Mesothelial cell of epicardium (in vitro differentiated cells): ENCODE measurements at places on chromosomes 1 and 21.
A peak's percentile ranks its signal among the peaks of the same experiment; 100 is the strongest.

DNA sequence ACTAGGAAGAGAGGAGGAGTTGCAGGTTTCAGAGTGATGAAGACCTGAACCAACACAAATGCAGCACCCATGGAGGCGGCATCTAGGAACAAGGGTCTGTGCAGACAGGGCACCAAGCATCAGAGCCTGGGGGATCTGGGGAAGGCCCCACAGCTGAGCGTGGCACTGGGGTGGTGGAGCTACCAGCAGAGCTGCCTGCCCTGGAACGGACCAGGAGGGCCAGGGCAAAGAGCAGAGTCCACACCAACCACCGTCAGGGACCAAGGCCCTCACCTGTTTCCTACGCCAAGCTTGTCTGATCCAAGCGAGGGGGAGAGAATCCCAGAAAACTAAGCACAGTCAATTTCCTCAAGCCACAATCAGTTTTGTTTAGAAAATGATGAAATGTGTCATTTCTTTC, 79.0 kb upstream of the SYT6 start:
- H3K27me3 ChIP-seq, result peaks cover 26% of the 10 kb centered on the region
- DNase-seq, result no peak
- no peak overlapping the region for H3K27ac ChIP-seq
- no peaks in the 10 kb centered on the region for H3K36me3 ChIP-seq
- no peak overlapping the region for H3K4me3 ChIP-seq

GRCh38 chr1:212368073-212368484, 46.6 kb downstream of the PACC1 start:
- H3K27ac ChIP-seq, result no peak overlapping the region
- no peaks in the 10 kb centered on the region for H3K4me1 ChIP-seq
- no peaks in the 10 kb centered on the region for H3K27me3 ChIP-seq
- peaks cover 51% of the 10 kb centered on the region for H3K36me3 ChIP-seq
- no peak for DNase-seq

DNA sequence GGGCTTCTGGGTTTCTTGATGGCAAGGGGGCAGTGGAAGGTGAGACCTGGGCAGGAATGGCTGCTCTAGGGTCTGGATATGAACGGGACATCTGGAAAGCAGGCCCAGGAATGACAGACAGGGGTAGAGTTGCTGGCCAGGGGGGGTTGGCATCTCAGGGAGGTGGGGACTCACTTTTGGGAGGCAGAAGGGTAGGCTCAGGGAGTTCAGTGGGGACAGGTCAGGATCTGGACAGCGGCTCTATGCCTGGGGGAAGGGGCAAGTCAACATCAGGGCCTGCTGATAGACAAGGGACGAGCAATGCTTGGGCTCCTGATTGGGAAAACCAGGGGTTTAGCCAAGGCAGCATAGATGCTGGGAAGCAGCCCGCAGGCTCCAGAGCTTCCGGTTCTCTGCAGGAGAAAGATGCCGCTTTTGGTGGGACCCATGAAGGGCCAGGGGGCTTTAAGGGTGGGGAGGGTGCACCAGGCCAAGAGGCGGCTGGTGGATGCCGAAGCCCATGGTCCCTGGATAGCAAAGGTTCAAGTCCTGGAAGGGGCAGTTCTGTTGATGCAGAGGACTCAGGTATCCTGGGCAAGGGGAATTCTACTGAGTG, 21.9 kb downstream of the IGFN1 start:
- no peaks in the 10 kb centered on the region for H3K36me3 ChIP-seq
- H3K27me3 ChIP-seq, result peaks cover 32% of the 10 kb centered on the region
- no peak overlapping the region for H3K27ac ChIP-seq

DNA sequence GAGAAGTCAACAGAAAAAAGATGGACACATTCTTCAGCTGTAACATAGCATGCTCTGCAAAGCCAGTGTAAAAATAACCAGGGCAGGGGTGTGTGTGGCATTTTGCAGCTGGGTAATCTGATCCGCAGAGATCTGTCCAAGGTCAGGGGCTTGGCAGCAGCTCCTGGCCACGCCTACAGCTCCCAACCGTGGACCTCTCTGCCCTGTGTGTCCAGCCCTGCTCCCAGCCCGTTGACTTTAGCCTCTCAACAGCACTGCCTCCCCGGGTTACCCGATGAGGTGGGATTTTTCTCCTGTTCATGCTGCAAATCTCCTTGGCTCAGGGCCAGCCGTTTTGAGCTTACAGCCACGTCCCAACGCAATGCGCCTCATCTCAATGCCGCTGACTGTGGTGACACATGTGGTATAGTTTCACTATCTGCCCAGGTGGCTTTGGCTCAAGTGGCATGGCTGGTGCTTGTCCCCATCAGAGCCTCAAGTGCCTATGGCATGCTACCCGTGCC, 68.1 kb downstream of the VWA5B1 start:
- H3K36me3 ChIP-seq, result no peaks in the 10 kb centered on the region
- peaks cover 68% of the 10 kb centered on the region for H3K27me3 ChIP-seq
- no peak overlapping the region for H3K27ac ChIP-seq
- no peak for DNase-seq

DNA sequence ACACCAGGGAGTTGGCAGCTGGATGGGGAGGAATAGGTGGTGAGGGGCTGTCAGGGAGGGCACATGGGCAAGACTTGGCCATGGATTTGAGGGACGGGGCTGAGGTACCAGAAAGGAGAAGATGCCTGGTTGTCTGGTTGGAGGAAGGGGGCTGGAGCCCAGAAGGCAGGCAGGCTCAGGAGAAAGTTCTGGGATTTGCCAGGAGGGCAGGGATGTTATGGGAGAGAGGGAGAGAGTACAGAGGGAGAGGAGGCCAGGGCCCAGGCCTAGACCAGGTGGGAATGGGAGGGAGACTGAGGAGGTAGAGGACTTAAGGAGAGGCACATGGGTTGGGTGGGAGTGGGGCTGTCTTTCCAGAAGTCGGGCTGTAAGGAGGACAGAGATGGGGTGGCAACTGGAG, 4.3 kb downstream of the A3GALT2 start:
- DNase-seq, result no peak
- no peaks in the 10 kb centered on the region for H3K27me3 ChIP-seq
- no peak overlapping the region for H3K4me3 ChIP-seq
- peaks cover 2% of the 10 kb centered on the region for H3K36me3 ChIP-seq
- no peaks in the 10 kb centered on the region for H3K4me1 ChIP-seq

- peaks cover 23% of the 10 kb centered on the region for H3K4me1 ChIP-seq
- H3K27me3 ChIP-seq, result peaks cover 17% of the 10 kb centered on the region
- H3K4me3 ChIP-seq, result no peak overlapping the region
- no peaks in the 10 kb centered on the region for H3K36me3 ChIP-seq
Observed at GRCh38 chr1:227798078-227798802, 17.2 kb upstream of the PRSS38 start.

DNA sequence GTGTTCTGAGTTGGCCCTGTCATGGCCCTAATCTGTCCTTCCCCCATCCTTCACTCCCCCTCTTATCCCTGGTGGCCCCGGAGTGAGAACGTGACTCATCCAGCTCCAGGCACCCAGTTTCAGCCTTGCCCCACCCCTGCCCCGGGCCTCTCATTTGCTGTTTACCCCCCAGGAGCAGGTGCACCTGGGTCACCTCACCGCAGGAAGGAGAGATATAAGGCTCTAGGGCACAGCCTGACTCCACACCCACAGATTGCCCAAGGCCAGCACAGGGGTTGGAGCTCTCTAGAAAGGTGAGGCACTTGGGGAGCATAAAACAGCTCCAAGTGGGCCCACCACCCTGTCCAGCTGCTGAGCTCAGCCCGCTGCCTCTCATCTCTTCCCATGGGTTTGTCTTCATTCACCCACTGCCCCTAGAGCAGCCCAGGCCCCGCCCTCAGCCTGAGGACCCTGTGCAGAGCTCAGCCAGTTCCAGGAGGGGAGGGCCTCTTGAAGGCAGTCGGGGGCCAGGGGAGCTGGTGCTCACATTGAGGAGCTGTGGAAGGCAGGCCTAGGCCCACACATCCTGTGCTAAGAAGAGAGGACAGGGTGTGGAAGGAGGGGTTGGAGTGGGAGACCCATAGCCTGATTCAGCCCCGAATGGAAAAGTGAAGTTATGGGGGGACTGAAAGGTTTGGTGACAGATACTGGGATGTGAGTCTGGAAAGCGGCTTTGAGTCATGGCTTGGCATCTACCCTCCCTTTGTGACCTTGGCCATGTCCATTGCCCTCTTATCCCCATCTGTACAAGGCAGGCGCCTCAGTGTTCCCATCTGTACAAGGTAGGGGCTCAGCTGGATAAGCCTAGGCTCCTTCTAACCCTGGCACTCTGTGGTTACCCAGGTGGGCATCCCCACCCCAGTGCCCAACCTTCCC, 16.1 kb upstream of the GPR37L1 start:
- H3K27ac ChIP-seq, result peak overlapping the region; percentile 98
- peaks cover 48% of the 10 kb centered on the region for H3K4me1 ChIP-seq
- H3K36me3 ChIP-seq, result no peaks in the 10 kb centered on the region

GRCh38 chr1:119703666-119704450, 7.9 kb upstream of the PHGDH start:
- peaks cover 21% of the 10 kb centered on the region for H3K36me3 ChIP-seq
- no peak overlapping the region for H3K4me3 ChIP-seq
- H3K27me3 ChIP-seq, result peaks cover under 1% of the 10 kb centered on the region
- no peak overlapping the region for H3K27ac ChIP-seq
- DNase-seq, result no peak

DNA sequence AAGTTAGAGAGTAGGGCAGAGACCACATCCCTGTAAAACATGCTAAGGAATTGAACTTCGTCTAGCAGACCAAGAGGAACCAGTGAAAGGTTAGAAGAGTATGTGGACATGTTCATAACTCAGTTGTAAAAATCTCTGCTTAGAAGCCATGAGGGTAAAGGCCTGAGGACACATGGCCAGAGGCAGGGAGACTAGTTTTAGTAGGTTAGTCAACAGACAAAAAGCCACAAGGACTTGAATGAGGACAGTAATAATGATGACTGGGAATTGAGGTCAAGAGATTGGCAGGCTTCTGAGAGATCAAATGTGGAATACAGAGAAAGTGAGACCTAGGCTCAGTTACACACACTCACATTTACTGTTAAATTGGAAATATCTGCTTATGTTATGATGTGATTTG, 205.5 kb upstream of the HOOK1 start:
- no peak overlapping the region for H3K4me3 ChIP-seq
- peaks cover 18% of the 10 kb centered on the region for H3K4me1 ChIP-seq
- peaks cover 40% of the 10 kb centered on the region for H3K36me3 ChIP-seq
- DNase-seq, result no peak
- no peak overlapping the region for H3K27ac ChIP-seq

- H3K36me3 ChIP-seq, result peaks cover 13% of the 10 kb centered on the region
- H3K4me1 ChIP-seq, result peaks cover 7% of the 10 kb centered on the region
- no peaks in the 10 kb centered on the region for H3K27me3 ChIP-seq
- no peak for DNase-seq
- H3K4me3 ChIP-seq, result no peak overlapping the region
- H3K27ac ChIP-seq, result no peak overlapping the region
Observed at GRCh38 chr1:235297579-235297978, 30.4 kb downstream of the ARID4B start.

GRCh38 chr1:88943241-88943640, 49.2 kb downstream of the KYAT3 start:
- no peak for DNase-seq
- H3K27ac ChIP-seq, result no peak overlapping the region
- H3K4me3 ChIP-seq, result no peak overlapping the region
- peaks cover 67% of the 10 kb centered on the region for H3K36me3 ChIP-seq

DNA sequence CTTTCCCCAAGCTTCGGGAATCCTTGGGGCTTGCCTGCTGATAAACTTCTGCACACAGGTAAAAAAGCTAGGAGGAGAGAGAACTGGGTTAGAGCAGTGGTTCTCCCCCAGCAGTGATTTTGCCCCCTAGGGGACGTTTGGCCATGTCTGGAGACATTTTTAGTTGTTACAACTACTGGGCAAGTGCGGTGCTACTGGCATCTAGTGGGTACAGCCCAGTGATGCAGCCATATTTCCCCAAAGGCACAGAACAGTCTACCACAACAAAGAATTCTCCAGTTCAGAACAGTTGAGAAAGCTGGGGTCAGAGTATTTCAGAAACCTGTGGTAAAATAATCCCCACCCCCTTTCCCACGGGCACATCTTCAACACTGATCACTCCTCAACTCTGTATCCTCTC, 41.3 kb downstream of the LRRC71 start:
- peaks cover 56% of the 10 kb centered on the region for H3K36me3 ChIP-seq
- H3K27me3 ChIP-seq, result no peaks in the 10 kb centered on the region
- no peak for DNase-seq
- peaks cover 3% of the 10 kb centered on the region for H3K4me1 ChIP-seq
- H3K27ac ChIP-seq, result no peak overlapping the region
- H3K4me3 ChIP-seq, result no peak overlapping the region

DNA sequence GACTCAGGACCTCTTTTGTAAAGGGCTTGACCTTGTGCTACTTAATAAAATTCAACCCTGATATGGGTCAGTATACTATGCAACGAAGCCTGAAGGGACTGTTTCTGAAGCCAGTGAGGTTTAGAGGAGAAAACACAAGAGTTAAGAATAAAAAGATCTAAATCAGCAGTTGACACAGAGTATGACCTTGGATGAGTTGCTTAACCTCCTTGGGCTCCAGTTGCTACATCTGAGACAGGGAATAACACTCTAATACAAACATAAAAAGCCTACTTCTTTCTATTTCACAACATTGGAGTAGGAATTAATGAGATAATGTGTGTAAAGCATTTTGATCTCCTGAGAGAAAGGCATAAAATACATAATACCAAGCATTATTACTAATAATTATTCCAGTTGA, 882.4 kb upstream of the ADGRL2 start:
- H3K27ac ChIP-seq, result no peak overlapping the region
- no peaks in the 10 kb centered on the region for H3K36me3 ChIP-seq
- peaks cover 21% of the 10 kb centered on the region for H3K4me1 ChIP-seq
- no peak for DNase-seq

DNA sequence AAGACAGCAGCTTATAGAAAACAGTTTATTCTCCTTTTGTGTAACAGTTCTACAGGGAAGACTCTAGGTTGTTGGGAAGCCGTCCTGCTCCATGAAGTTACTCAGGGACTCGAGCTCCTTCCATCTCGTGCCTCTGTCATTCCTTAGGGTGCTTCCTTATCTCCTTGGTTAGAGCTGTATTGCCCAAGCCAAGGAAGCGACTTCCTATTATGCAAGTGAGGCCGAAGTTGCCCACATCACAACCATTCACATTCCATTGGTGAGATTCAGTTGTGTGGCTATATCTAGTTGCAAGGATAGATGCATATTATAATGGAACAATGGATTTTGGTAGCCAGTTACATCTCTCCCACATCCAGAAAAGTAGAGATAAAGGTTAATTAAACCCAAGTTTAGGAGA, 9.0 kb downstream of the GSTM5 start:
- no peak overlapping the region for H3K27ac ChIP-seq
- DNase-seq, result no peak
- no peak overlapping the region for H3K4me3 ChIP-seq
- H3K4me1 ChIP-seq, result peaks cover 20% of the 10 kb centered on the region
- no peaks in the 10 kb centered on the region for H3K36me3 ChIP-seq

DNA sequence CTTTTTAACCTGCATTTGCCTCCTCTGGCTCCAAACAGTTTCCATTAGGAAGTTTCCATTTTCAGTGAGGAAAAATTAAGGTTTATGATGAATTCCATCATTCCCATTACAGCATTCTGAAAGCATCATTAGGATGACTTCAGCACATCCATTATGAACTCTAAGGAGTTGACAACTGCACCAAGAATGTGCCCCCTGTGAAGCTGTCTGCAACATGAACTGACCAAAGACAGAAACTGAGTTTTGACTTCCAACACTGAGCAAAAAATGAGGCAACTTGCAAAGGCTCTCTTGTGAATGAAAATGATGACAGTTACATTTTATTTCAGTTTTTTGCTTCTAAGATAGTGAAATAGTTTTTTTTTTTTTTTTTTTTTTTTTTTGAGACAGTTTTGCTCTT, 18.3 kb upstream of the KCNE1 start:
- DNase-seq, result no peak
- H3K27me3 ChIP-seq, result no peaks in the 10 kb centered on the region
- H3K27ac ChIP-seq, result no peak overlapping the region
- no peak overlapping the region for H3K4me3 ChIP-seq
- H3K4me1 ChIP-seq, result peaks cover 22% of the 10 kb centered on the region

GRCh38 chr1:109213345-109213823, 334 bp upstream of the SARS1 start:
- H3K27ac ChIP-seq, result peak overlapping the region; percentile 79
- H3K27me3 ChIP-seq, result peaks cover 2% of the 10 kb centered on the region
- no peak for DNase-seq
- H3K4me3 ChIP-seq, result peak overlapping the region; percentile 99
